ENCODE measurements at places on chromosomes 7 and 10.
A peak's percentile ranks its signal among the peaks of the same experiment; 100 is the strongest.

- no peak for DNase-seq
Measured at GRCh38 chr10:129754211-129755050, 209.6 kb downstream of the EBF3 start.

- DNase-seq, result peak; percentile 22
Measured at GRCh38 chr7:130875265-130875741, 141.3 kb upstream of the KLF14 start.

DNA sequence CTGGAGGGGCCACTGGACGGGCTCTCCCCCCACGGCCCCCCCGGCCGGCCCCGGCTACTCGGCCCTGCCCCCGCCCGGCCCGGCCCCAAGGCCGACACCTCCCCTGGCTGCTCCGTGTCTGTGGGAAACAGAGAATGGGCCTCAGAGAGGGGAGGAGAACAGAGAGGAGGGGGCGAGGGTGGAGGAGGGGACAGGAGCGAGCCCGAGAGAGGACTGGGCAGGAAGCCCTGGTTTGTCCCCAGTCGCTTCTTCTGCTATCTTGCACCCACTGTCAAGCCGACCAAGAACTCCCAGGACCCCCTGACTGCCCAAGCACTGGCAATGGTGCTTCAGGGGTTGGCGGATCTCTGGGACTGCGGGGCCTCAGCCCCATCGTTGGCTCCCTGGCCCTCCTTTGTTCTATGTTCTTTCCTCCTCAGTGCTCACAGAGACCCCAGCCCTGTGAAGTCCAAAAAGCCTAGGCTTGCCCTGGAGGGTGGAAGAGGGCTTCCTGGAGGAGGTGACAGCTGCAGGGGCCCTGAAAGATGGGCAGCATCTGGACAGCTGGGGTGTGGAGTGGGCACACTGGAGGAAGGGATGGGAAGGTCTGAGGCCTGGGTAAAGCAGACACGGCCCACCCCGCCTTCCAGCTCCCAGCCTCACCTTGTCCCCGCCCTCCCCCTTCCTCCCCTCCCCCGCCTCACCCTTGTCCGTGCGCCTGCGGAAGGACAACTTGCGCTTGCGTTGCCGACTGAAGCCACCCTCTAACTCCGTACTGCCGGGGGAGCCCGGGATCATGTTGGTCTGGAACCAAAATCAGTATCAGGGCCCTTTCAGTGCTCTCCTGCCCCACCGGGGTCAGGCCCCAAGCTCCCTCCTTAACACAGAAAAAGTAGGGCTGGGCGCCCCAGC lies 30.1 kb downstream of the KCNH2 start:
- DNase-seq, result no peak

DNA sequence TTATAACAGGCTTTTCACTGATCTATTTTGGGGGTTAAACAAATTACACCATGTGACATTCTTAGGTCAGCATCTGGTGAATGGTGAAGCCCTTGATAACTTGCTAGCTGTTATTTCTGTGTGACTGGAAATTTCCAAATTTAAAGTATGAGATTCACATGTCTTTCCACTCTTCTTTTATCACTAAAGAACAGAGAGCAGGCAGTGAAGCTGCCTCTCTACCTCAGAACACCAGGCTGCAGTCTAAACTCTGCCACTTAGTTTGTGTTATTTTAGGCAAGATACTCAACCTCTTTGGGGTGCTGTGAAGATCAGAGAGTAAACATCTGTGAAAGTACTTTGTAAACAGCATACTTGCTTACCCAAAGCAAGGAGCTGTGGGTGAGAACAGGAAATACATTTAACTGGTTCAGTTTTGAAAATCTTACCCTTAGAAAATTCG lies 15.5 kb upstream of the SP4 start:
- peak; percentile 15 for DNase-seq

GRCh38 chr7:23955145-23955544 lies 245.1 kb downstream of the STK31 start:
- DNase-seq, result no peak

DNA sequence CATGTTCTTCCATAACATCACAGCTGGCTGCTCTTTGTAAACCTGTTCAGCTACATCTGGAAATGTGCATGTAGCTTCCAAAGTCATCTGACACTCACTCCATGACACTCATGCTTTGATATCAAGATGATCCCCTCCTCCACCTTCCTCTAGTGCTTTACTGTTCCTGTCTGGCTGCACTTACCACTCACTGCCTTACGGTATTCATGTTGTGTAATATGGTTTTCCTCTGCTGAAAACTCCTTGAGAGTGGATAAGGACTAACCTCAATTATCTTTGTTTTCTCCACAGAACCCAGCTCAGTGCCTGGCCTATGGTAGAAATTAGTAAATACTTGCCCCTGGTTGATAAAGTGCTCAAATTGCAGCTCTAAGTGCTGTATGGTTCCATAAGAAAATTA lies 483.9 kb downstream of the HTR7 start:
- no peak for DNase-seq

DNA sequence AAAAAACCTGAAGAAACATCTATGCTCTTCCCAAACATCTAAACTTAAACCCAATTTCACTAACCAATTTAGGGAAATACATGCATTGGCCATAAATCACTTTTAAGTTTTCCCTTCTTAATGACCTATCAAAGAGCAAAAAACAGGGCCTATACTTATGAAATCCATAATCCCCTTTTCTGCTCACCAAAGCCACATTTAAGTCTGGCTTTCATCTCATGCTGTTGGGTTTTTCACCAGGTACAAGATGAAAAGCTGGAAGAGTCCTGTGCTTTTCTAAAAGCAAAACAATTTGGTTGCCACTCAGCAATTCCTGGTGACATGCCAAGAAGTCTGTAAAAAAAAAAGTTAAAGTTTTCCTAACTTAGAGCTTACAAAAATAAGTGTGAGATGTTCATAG lies 92.6 kb downstream of the HPSE2 start:
- no peak for DNase-seq

DNA sequence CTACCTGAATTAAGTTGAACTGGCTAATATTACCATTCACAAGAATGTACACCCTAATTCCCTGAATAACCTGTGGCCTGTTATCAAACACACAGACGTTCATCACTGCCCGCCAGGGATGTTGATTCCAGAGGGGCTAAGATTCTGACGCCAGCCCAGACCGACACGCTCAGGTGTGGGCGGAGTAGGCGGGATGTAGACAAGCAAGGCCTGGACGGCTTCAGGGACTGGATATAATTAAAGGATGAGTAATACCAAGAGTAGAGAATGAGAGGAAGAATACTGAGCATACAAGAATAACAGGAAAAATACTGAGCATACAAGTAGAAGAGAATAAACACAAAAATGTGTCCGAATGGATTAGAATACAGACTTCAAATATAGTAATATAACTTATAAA lies 29.0 kb downstream of the CUBN start:
- no peak for DNase-seq

DNA sequence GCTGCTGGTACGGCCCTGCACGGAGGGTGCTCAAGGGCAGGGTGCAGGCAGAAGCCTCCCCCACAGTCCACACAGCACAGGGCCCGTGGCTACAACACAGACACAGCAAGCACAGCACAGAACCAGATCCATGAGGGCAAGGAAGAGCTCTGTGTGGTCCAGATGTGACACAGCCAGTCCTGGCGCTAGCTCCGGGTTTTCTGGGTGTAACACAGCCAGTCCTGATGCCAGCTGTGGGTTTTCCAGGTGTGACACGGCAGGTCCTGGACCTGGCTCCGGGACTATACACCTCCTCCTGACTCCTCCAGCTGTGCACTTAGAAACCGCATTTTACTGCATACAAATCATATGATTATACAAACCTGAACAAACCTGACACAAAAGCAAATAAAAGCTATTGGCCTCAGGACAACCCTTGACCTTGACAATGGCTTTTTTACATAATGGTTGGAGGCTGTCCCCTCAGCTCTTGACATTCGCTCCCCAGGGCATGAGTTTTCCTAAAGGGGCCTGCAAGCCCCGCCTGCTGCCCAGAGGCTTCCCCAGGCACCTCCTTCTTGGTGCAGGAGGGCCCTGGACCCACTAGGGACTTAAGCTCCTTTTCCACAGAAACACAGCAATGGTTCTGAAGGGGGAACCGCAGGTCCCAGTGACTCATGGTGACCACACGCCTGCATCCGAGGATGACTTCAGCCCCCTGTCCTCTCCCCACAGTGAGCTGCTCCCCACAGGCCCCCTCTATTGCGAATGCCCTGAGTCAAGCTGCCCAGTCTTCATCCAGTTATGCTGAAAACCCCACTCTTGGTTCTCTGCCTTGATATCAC lies 209.6 kb downstream of the PTPRN2 start:
- DNase-seq, result no peak

- DNase-seq, result no peak
Measured at GRCh38 chr7:47336472-47337425, 245.2 kb downstream of the TNS3 start.

DNA sequence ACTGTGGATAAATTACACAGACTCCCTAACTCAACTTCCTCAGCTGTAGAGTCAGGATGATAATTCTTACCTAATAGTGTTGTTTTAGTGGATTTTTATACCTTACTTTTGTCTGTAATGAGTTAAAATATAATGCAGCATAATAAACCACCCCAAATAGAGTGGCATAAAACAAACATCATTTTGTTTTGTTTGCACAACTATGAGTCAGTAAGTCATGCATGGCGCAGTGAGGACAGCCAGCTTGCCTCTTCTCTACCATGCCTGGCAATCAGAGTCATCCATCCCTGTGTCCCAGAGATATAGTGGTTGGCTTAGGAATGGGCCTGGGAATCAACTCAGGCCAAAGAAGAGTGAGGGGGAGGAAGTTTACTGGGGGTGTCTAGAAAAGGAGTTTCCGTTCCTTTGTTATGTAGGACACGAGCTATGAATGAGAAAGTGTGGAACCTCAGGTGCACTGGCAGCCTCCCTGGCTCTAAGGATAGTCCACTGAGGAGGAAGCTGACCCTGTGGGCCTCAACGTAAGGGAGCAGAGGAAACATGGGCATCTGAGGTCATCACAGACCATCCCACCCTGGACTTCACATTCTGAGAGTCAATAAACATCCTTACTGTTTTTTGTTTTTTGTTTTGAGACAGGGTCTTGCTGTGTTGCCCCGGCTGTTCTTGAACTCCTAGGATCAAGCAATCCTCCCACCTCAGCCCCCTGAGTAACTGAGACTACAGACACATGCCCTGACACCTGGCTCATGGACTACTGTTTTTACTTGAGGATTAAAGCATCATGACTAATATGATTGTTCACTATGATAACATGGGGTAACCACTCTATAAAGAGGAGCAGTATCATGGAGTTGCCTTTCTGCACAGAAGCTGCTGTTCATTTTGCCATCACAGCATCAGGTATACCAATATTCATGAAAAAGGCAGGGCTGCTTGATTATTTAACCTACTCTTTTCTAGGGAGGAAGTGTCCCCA lies 21.0 kb upstream of the GRB10 start:
- DNase-seq, result no peak

GRCh38 chr10:126099366-126099765 lies 203.0 kb downstream of the FANK1 start:
- DNase-seq, result no peak

- no peak for DNase-seq
Measured at GRCh38 chr10:78868048-78868447, 200.7 kb upstream of the ZMIZ1 start.

DNA sequence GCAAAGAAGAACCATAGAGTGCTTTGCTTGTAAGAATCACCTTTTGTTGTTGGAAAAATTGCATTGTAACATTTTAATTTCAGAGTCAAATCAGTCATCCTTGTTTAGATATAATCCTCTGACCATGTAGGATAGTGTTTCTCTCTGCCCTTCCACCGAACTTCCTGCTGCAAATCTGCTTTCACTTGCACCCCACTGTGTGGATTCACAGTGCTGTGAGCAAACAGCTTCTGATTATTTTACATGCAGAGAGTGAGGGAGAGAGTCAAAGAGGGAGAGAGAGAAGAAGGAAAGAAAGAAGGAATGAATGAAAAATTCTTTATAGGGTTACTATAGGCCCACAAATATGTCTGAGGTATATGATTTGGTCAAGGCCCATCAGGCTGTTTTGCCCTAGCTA lies 30.0 kb upstream of the SEM1 start:
- no peak for DNase-seq

GRCh38 chr7:4201566-4201965 lies 480.5 kb upstream of the FOXK1 start:
- DNase-seq, result no peak

- DNase-seq, result no peak
Measured at GRCh38 chr10:82814635-82815034, 939.6 kb downstream of the NRG3 start.

DNA sequence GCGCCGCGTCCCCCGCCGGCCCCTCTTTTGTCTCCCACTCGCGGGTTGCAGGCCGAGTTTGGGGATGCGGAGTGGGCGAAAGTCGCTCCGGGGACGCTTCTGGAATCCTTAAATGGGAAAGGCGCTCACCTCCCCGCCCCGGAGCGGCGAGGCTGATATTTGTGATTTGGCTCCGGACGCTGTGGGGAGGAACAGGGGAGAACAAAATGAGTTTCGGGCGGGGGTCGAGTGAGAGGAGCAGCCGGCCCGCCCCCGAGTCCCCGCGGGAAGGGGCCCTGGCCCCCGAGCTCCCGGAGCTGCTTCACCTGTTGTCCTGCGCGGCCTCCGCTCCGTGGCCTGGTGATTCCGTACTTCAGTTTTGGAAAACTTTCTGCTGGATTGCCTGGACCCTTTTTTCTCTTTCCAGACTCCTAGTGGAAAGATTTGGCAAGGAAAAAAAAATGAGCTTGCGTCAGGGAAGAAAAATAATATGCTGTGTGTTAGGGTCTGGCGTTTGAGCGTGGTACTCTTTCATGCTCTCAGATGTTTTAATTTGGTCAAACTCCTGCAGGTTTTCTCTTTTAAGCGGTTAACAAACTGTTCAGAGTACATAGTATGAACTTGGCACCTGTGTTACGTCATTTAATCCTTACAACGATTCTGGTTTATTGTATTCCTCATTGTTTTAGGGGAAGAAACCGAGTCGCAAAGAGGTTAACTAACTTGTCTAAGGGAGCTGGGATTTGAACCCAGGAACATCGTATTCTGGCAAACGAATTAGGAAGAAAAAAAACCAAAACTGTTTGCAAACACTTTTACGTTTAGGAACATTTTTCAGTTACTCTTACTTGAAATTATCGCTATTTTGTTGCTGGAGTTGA lies 924 bp downstream of the BMPR1A start:
- no peak for DNase-seq

DNA sequence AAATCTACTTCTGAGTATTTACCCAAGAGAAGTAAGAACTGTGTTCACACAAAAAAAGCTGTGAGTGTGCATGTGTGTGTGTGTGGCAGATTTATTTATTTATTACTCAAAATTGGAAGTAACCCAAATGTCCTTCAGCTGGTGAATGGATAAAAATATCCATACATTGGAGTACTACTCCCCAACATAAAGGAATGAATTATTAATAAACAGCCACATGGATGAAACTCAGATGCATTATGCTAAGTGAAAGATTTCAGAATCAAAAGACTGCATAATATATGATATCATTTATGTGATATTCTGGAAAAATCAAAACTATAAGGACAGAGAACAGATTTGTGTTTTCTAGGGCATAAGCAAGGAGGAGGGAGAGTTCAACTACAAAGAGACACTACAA lies 47.1 kb upstream of the DNAH11 start:
- DNase-seq, result no peak
